Stimulated activated CD8-positive, alpha-beta memory T cell treated with anti-CD3 and anti-CD28 coated beads, Interleukin-2, amount 100 ng/mL, for 1 hour (primary cell): ENCODE measurements at places on chromosomes 1 and 21.

- DNase-seq: no peak
These were observed 45.2 kb upstream of the CD101 start for GRCh38 chr1:116956378-116956777.

DNA sequence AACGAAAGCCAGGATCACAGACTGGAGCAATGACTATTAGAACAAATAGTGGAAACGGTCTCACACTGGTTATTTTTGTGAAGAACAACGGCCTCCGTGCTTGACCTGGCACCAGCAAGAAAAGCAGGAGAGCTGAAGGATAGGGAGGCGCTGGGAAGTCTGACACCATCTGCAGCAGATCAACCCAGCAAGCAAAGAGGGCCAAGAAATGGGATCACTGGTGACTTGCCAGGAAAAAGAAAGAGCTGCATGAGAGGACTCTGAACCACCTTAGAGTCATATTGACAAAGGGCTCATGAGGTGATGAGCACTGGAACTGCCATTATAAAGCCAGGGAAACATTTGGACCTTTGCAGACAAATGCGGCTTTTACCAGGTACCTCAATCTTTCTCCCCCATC is 25.0 kb downstream of the MTOR start:
- DNase-seq: no peak

GRCh38 chr1:67880056-67880601 is 46.9 kb upstream of the GNG12 start:
- DNase-seq: no peak

- DNase-seq: no peak
These were observed 113.9 kb downstream of the ATP5PO start for GRCh38 chr21:33801424-33802405.

DNA sequence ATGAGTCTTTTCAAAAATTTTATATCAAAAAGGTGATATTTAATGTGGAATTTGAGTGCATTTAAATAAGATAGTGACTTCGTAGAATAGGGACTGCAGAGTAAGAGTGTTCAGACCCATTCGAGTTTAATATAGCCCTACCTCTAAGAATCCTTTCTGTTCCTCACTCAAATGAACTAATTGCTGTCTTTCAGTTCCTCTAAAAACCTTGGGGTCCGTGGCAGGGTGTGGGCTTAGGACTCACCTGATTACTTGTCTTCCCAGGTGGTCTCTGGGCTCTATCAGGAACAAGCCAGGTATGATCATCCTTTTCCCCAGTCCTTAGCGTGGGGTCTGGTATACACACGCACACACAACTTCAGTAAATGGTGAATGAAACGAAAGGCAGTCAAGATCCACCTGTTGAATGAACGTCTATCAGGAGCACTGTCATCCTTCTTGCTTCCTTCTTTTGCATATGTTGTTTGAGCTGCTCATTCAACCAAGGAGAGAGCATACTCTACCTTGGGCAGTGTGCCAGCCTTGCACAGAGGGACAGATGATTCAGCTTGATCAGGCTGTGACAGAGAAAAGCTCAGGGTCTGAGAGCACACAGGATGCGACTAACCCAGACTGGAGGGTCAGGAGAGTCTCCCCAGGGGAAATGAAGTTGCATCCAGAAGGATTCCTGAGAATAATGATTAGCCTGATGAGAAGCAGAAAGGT is 1.2 kb upstream of the RNF11 start:
- peak; percentile 9 for DNase-seq
